ENCODE measurements at places on chromosomes 7 and 10. TPM values are rescaled to one million over a fixed set of nuclear protein-coding genes. Genes with fewer than 3 reads are reported as not detected.

DNA sequence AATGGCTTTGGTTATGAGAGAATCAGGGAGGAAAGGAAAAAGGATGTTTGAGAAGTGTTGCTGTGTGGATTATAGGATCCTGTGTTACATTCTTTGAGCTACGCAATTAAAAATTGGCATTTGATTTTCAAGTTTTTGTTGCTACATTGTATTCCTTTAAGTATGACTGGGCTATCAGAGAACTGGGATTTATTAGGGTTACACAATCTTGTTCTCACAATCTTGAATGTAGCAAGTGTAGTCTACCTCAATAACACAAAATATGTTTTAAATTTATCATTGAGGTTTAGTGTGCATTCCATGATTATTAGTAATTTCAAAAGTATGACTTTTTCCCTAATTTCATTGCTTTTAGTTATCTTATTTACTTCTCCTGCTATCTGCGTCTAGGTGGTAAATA, 113.9 kb downstream of the CACNB2 start:
- no peak for DNase-seq

DNA sequence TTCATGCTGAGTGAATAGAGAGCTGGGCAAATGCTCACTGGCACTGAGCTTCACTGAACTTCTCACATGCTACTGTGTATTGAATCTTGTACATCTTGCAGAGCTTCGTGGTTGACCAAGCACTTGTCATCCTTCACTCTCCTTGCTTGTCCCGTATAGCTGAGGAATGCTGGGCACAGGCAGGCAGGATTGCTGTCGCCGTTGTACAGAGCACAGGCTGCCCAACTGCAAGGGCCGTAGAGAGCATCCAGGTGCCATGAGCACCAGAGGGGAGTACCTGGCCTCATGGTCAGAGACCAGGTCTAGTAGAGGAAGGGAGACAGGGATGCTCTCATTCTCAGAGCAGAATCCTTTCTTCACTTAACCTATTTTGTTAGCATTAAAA, 99.8 kb upstream of the RET start:
- no peak for DNase-seq

- no peak for DNase-seq
Observed at GRCh38 chr7:26658389-26659084, 205.9 kb downstream of the SKAP2 start.

- peak; percentile 68 for DNase-seq
Observed at GRCh38 chr10:49679480-49679893, at the start of gene C10orf53. TSS of gene C10orf53 (plus strand) at chr10:49679651. CDS start at chr10:49679698, 47 bp downstream.

- DNase-seq: peak; percentile 93
Observed at GRCh38 chr7:96388166-96388565, 66.3 kb upstream of the SLC25A13 start.

The ZNF775 gene
- 2.0 TPM for total RNA-seq
